ENCODE measurements at places on chromosomes 16 and 17.

- no peak for DNase-seq
Observed at GRCh38 chr16:16790597-16790996, 411.7 kb downstream of the NPIPA7 start.

DNA sequence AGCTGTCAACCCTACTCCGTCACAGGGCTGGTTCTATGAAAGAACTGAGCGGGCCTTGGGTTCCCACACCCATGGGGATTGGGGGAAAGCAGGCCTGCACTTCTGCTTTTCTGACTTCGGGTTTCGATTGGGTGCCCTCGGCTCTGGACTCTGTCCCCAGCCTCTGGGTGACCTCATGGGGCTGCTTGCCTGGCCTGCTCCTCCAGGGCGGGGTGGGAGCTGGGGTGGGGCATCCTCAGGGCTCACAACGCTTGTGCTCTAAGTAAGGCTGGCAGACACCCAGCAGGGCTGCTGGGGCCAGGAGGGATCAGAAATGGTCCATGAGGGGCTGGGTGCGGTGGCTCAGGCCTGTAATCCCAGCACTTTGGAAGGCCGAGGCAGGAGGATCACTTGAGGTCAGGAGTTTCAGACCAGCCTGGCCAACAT is 19.2 kb downstream of the ARHGAP27 start:
- no peak for DNase-seq

- DNase-seq: peak; percentile 33
Observed at GRCh38 chr17:50953831-50954601, 87.9 kb upstream of the TOB1 start.

GRCh38 chr17:49180303-49180702 is 30.1 kb downstream of the GNGT2 start:
- DNase-seq: peak; percentile 27

- DNase-seq: no peak
Observed at GRCh38 chr16:84848986-84849634, 29.3 kb downstream of the CRISPLD2 start.

DNA sequence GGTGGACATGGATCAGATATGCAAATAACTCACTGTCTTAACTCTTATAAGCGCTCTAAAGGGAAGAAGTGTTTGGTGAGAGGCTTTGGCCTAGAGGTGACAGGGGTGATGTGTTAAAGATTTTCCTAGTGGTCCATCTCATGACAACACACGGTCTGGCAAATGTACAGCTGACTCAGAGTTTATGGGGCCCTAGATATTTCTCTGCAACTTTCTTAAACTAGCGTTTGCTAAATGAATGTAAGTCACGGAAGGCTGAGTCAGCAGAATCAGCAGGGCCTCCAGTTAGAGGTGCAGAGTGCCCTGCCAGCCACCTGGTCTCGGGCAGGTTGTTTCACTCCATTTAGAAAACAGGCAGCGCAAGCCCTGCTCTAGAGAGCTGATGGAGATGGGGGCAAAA is 40.1 kb downstream of the CLEC16A start:
- DNase-seq: no peak

DNA sequence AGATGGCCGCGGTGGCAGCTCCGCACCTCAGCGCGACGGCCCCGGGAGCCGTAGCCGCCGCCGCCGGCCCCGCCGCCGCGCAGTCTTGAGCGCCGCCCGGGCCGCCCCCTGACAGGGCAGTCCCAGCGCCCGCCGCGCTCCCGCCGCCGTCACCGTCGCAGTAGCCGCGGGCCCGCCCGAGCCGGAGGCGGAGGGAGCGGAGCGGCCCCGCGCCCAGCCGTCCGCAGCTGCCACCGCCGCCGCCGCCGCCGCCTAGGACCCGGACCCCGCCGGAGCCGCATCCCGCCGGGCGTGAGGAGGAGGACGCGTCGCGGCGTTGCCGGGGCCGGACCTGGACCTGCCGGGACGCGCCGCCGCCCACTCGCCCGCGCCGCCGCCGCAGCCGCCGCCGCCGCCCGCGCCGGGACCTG is 218 bp downstream of the TNRC6C start:
- no peak for DNase-seq

DNA sequence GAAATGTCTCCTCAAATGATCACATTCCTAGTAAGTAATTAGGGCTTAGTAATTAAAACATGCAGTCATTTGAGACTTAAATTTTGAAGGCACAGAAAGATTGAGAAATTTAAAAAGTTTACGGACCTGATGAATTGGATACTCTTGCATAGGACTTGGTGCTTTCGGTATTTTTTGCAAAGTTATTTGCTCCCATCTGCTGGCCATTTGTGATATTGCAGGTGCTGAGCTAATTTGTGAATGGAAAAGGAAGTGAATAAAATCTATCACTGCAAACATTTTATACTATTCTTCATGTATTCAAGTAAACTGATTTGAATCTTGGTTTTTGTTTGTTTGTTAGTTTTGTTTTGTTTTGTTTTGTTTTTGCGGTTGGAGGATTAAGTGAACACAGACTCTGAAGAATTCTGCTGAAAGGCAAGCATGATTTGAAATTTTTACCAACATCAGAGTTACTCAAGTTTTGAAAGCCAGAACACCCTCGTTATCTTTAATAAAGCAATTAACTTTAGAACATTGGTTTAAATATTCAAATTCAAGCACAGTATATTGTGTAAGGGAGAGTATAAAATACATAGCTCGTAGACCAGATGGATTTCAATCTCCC is 689.5 kb upstream of the RBFOX1 start:
- DNase-seq: peak; percentile 20

GRCh38 chr16:57029161-57030160 is 40.1 kb downstream of the NLRC5 start:
- DNase-seq: no peak

GRCh38 chr16:89009343-89010209 is 32.6 kb upstream of the CBFA2T3 start:
- DNase-seq: no peak

GRCh38 chr17:2025622-2026309 is 632 bp upstream of the RTN4RL1 start:
- peak; percentile 37 for DNase-seq

DNA sequence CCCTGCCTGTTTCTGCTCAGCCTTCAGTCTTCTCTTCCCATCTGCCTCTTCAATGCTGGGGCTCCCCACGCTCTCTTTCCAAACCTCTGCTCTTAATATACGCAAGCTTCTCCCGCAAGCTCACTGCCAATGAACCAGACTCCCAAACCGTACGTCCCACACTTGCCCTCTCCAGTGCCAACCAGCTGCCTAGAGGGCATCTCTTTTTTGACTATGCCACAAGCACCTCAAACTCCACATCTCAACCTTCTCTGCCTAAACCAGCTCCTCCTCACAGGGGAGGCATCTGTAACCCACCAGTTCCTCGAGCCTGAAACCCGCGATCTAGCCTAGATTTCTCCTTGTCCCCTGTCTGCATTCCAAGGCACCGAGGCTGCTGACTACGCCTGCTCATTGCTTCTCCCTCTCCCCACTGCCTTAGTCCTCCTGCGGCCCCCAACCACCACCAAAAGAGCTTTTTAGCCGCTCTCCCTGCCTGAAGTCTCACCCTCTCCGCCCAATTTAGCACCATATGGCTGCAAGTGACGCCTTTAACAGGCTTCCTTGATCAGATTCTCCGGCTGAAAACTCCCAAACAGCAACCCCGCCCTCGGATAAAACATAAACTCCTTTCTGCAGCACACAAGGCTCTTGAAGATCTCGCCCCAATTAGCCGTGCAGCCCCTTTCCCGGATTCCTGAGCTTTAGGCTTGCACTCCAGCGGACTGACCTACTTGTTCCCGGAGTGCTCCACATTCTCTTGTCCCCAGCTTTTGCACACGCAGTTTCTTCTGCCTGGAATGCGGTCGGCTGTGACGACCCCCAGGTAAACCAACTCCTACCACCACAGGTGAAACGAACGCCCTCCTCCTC is 1.5 kb downstream of the GGA2 start:
- DNase-seq: no peak

DNA sequence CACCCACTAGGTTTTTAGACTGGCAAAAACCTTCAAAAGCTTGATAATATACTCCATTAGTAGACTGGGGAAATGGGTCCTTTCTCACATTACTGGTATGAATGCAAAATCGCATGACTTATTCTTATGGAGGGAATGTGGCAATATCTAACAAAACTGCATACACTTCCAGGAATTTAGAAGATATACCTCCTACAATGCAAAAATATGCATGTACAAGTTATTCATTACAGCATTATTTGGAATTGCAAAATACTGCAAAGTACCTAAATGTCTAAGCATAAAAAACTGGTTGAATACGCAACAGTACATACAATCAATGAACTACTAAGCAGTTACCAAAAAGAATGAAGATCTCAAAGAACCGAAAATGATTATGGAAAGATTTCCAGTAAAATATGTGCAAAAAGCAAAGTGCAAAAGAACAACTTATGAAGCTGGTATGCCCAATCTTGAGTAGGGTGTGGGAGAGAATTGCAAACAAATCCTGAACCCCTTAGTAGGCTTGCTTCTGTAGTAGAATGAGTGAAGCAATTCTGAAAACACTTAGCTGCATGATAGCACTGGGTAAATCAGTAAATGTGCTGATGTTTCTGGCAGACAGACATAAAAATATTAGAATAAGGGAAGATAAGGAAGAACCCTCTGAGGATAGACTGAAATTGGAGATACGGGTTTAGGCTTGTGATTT is 180.1 kb downstream of the PARN start:
- no peak for DNase-seq

DNA sequence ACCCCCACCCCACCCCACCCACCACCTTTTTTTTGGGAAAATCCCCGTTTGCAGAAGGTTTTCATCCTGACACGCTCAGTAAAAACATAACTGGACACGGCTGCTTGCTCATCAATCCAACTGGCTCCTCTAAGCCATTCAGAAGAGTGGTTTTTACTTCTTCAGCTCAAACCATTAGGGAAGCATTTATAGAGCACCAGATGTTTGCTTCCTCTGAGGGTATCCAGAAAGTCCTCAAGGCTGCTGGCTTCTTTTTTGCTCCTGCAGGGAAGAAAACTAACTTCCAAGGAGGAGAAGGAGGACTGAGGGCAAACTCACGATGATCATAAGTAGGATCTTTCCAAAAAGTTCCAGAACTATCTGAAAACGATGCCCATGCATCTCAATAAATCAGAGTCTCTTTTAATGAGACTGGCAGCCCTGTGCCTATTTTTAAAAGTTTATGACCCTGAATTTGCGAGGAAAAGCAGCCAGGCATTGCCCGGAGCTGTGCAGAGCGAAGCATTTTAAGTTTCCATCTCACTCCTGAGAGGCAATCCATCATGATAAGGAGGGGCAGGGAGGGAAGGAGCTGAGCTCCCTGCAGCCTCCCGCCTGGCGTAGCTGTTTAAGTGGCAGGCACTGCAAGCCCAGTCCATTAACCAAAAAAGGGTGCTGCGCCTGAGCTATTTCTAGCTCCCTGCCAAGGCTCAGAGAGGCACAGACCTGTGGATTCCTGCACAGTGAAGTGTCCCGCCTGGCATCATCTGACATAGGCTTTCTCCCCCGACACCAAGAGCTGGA is 146.3 kb upstream of the FOXF1 start:
- no peak for DNase-seq

GRCh38 chr17:59287891-59288290 is 43.6 kb upstream of the YPEL2 start:
- DNase-seq: no peak
